Activated CD8-positive, alpha-beta memory T cell treated with anti-CD3 and anti-CD28 coated beads for 36 hours (primary cell): ENCODE measurements at places on chromosomes 3 and 15. TPM values are rescaled to one million over a fixed set of nuclear protein-coding genes. Genes with fewer than 3 reads are reported as not detected.

RPL4 gene
- 4,526 TPM for total RNA-seq

PODXL2 gene
- total RNA-seq = 1.7 TPM

ARNT2 gene
- total RNA-seq = not detected

CHRM5 gene
- total RNA-seq = not detected

ZNF501 gene
- 5.0 TPM for total RNA-seq
